ENCODE measurements at places on chromosomes 3 and 15. TPM values are rescaled to one million over a fixed set of nuclear protein-coding genes. Genes with fewer than 3 reads are reported as not detected.

The CLDN1 gene
- total RNA-seq, result 2.4 TPM

The ERC2 gene
- total RNA-seq, result 0.81 TPM

The TTLL3 gene
- total RNA-seq, result 5.8 TPM

The TJP1 gene
- 47.2 TPM for total RNA-seq

The PHC3 gene
- total RNA-seq, result 31.3 TPM

The GPR149 gene
- total RNA-seq, result not detected

The NME9 gene
- 0.13 TPM for total RNA-seq

The LDHAL6B gene
- not detected for total RNA-seq

The IL16 gene
- total RNA-seq, result not detected

The AADACL2 gene
- not detected for total RNA-seq

The TRPM1 gene
- 0.08 TPM for total RNA-seq

The GALNT15 gene
- 1.3 TPM for total RNA-seq

The MESP2 gene
- total RNA-seq, result not detected

The CCK gene
- not detected for total RNA-seq

The GOLGA6L25 gene
- not detected for total RNA-seq

The AP2M1 gene
- 282 TPM for total RNA-seq

The KNSTRN gene
- 63.7 TPM for total RNA-seq

The FYCO1 gene
- total RNA-seq, result 7.6 TPM

The SLC9C1 gene
- not detected for total RNA-seq

The ZNF80 gene
- total RNA-seq, result not detected

The ALDH1L1 gene
- total RNA-seq, result not detected

The AMT gene
- 0.85 TPM for total RNA-seq

The PROK2 gene
- total RNA-seq, result not detected

The TMCO5A gene
- not detected for total RNA-seq

The CCDC39 gene
- not detected for total RNA-seq

The OXTR gene
- 5.3 TPM for total RNA-seq

The THSD4 gene
- total RNA-seq, result 14.6 TPM

The FOXL2NB gene
- total RNA-seq, result not detected

The LMCD1 gene
- total RNA-seq, result 15.6 TPM

The GOLGB1 gene
- 14.2 TPM for total RNA-seq

The POTEB gene
- total RNA-seq, result not detected

The TRH gene
- total RNA-seq, result not detected

The ARRDC4 gene
- total RNA-seq, result 4.2 TPM

The NANOGP8 gene
- total RNA-seq, result not detected

The LRCH3 gene
- 32.2 TPM for total RNA-seq

The STAC gene
- 29.1 TPM for total RNA-seq

The SLC15A2 gene
- total RNA-seq, result not detected

The GCSAM gene
- total RNA-seq, result not detected

The RAB8B gene
- 66.8 TPM for total RNA-seq

The CHMP2B gene
- 32.9 TPM for total RNA-seq

The GNAI2 gene
- 214 TPM for total RNA-seq

The GDPGP1 gene
- 4.3 TPM for total RNA-seq

The BSN gene
- total RNA-seq, result not detected

The ADGRG7 gene
- not detected for total RNA-seq

The OR5H15 gene
- total RNA-seq, result not detected

The ATP1B3 gene
- total RNA-seq, result 106 TPM

The IGSF11 gene
- 0.18 TPM for total RNA-seq

The POPDC2 gene
- not detected for total RNA-seq

All from SJSA1 (cell line).